ENCODE measurements at places on chromosomes 6 and 20.

GRCh38 chr6:131122007-131122406 is 13.3 kb upstream of the AKAP7 start:
- DNase-seq = no peak

DNA sequence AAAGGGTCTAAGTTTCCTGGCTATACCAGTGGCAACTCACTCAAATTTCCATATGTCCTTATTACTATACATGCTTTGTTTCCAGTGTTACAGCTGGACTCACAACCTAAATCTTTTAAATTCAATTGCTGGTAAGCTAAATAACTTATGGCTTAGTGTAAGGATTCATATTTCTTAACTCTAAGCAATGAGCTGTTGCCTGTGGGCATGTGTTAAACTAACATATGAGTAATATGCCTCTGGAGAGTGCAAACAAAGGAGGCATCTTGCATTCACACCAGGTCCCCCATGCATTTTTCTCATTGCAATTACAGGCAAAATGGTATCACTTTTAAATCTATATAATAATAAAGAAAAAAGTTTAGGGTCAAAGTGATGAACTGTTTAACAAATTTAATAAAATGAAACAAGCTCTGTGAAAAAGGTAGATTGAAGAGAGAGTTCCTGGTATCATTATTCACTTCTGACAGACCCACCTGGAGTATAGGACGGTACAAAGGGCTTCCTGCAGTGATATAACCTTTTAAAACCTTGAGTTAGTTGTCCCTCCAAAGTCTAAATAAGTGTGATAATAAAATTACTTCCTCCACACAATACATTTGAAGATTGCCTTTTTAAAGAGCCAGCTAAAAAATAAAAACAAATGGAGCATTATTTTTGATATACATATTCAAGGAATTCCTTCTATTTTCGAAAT is 57.6 kb upstream of the HMGCLL1 start:
- no peak for DNase-seq

DNA sequence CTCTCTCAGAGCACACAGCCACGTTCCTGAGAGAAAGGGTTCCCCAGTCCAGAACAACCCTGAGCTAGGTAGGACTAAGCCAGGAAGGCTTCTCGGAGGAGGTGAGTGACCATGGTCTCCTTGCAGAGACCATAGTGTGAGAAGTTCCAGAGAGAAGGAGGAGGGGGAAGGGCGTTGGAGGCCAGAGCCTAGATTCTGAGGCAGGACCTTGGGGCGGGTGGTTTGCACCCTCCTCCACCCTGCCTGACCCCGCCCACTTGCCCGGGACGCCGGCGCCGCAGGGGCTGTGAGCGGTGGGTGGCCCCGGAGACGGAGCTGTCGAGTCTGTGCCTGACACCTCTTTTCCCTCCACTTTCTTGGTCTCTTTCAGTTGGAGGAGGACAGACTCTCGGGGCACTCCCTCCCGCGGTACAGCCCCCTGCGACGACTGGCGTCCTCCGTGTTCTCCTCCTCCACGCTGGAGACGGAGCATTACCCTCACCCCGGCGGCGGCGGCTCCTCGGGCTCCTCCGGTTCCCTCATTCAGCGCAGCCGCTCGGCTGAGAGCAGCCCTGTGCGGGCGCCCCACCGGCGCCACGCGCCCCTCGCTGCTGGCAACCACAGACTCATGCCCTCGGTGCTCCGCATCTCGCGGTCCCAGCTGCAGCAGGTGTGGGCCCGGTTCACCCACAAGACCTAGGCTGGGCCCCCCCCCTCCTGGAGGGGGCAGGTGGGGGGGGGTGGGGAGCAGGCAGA is 26.2 kb downstream of the TTBK1 start:
- no peak for DNase-seq

DNA sequence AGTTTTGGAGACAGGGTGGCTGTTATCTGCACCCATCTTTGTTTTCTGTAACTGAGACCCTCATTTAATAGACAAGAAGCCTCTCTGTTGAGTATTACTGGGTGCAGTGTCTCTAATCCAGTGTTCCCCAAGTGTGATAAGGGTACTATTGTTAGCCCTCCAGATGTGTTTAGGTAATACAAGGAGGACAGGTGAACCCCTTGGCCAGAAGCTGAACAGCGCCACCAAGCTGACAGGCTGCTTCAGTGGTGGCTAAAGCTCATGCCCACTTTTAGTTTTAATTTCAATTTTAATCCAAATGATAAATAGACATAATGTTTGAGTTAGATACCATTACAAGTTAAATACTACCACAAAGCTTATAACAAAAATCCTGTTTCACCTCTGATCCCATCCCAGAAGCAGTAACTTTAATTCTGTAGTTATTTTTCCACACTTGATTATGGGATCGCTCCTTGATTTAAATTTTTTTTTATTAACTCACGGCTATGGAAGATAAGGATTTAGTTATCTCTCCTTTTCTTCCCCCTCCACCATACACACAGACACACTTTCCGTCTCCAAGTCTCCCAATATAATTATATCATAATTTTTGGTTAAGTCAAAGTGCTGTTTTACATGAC is 8.4 kb upstream of the STK35 start:
- no peak for DNase-seq

DNA sequence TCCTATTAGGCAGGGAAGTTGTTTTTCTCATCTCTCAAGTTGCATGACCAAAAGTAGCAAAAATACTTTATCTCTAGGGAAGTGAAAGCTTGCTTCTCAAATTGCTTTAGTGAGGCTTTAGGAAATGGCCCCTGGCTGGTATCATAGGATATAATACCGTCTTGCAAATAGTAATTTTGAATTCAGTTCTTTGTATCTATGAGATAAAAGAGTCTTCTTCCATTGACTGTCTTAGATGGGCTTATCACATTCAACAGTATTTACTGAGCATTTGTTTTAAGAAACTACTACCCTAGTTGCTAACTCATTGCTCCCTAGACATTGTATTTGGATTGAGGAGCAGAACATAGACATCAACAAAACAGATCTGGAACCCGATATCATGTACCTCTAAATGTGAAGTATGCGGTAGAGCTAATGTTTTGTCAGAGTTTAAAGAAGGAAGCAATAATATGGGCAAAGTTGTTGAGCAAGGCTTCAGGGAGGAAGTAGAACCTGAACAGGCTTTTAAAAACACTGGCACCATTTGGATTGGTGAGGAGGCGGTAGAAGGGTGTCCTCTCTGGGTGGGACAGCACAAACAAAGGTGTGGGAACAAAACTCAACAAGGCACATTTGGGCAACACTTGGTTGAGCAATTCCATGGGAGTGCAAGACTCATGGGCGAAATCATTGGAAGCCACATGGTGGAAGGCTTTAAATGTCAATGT is 101.5 kb downstream of the SGK1 start:
- no peak for DNase-seq

DNA sequence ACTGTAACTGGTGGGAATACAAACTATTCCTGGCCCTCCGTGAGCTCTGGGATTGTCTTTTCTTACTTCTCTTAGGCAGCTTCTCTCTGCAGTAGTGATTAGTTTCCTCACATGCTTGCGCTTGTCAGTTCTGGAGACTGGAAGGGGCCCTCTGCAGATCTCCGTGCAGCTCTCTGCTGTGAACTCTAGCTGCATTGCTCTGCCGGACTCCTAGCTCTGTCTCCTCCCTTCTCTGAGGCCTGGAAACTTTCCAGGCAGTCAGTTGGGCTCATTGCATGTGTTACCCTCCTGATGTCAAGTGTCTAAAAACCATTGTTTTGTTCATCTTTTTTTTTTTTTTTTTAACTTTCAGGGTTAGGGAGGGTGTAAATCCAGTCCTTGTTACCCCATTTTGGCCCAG is 102.3 kb downstream of the CTNNBL1 start:
- no peak for DNase-seq

DNA sequence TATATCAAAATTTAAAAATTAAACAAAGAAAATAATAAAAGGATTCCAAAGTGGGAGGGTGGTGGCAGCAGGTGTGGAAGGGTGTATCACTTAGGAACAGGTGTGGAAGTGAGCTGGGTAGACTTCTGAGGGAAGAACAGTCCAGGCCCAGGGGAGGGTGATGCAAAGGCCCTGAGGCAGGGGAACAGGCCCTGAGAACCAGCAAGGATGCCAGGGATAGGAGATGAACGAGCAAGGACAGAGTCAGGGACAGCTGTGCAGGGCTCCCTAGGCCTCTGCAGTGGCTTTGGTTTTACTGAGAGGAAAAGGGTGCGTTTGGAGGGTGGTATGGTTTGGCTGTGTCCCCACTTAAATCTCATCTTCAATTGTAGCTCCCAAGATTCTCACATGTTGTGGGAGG is 9.4 kb upstream of the RAET1E start:
- DNase-seq = no peak

GRCh38 chr20:4918473-4918872 is 82.8 kb downstream of the SLC23A2 start:
- no peak for DNase-seq

DNA sequence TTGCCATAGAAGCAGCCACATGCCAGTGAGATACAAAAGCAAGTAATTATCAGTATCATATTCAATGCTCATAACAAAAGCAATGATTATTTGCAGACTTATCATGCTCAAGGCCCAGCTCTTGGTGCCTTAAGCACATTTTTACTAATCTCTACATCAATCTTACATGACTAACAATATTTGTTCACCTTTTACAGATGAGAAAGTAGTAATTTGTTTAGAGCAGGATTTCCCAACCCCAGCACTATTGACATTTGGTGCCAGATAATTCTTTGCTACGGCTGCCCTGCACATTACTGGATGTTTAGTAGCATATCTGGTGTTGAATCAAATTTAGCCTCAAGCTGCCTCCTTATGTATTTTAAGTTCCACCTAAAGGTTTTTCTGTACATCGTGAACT is 19.0 kb upstream of the DOK5 start:
- DNase-seq = no peak

GRCh38 chr6:155036907-155037306 is 41.8 kb downstream of the TIAM2 start:
- DNase-seq = no peak

- no peak for DNase-seq
These were observed 223.9 kb upstream of the THEMIS start for GRCh38 chr6:128124713-128125112.

DNA sequence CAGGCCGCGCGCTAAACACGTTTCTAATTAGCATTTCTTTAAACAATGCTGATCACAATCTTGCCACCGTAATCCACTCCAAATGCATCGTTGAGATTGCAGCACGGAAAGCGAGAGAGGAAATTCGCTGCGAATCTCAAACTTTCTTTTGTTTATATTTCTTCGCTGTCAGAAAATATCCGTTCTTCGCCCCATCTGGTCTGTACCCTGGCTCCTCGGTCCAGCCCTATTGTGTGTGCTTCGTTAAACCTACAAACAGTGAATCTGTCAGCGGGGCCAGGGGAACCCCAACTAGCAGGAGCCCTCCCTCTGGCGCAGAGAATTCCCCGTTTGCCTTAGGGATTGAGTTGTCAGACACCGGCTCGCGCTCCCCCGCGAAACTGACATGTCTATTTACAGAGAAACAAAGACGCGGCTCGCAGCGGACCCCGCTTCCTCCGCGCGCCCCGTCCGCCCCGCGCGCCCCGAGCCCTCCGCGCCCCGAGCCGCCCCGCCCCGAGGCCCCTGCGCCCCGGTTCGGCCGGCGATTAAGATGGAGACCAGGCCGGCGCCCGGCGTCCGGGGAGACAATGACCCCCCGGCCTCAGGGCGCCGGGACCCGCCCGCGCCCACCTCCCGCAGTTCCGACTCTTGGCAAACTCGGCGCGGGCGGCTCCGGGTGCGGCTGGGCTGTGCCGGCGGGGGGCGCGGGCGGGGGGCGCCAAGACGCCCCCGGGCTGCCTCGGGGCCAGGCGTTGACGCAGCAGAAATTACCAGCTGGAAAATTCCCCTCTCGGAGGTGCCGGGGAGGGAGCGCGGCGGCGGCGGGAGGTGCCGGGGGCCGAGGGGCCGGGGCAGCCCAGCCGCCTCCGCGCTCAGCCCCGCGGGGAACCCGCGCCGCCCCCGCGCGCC is 874 bp downstream of the ZBTB46 start:
- no peak for DNase-seq

DNA sequence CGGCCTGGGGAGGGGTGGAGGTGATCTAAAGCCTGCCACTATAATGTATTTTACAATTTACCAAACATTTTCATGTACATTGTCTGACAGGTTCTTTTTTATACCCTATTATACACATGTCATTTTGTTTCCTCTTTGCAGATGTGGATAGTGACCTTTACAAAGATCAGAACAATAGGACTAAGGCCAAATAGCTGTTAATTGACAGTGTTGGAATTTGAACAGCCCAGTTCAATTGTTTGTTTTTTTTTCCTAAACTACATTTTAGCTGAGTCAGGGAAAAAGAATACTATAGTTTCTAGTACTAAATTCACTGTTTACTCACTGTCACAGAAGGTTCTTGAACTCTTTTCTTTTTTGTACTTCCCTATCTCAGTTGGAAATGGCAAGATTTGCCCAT is 40.2 kb downstream of the PGM3 start:
- DNase-seq = no peak

- no peak for DNase-seq
These were observed 331.1 kb upstream of the HSF2 start for GRCh38 chr6:122068291-122068769.

- no peak for DNase-seq
These were observed 144.0 kb upstream of the C6orf118 start for GRCh38 chr6:165453395-165453794.

- DNase-seq = no peak
These were observed 169.7 kb downstream of the HAO1 start for GRCh38 chr20:7770578-7770977.

DNA sequence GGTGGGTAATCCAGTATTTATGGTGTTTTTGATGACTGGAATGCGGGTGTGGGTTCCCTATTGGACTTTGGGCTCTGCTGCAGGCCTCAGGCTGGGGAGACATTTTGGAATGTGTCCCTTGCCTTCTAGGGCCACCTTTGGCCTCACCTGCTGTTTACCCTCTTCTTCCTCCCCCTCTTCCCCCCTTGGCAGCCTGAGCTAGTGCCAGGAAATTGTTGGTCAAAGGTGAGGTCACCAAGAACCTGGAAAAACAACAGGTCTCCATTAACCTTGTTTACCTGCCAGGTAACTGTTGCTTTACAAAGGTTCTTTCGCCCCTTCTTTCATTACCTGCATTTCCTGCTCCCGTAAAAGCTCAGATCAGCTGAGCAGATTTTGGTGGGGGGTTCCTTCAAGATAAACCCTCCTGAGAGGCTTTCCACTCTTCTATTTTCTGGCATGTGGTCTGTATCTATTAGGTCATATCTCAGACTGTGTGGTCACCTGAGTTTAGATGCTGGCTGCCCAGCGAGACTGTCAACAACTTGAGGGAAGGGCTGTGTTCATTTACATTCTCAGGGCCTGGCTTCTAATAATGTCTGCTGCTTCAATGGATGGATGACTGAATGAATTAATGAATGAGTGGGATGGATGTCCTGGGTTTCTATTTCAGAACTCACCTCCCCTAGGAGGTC is 34.7 kb downstream of the VEGFA start:
- DNase-seq = no peak

DNA sequence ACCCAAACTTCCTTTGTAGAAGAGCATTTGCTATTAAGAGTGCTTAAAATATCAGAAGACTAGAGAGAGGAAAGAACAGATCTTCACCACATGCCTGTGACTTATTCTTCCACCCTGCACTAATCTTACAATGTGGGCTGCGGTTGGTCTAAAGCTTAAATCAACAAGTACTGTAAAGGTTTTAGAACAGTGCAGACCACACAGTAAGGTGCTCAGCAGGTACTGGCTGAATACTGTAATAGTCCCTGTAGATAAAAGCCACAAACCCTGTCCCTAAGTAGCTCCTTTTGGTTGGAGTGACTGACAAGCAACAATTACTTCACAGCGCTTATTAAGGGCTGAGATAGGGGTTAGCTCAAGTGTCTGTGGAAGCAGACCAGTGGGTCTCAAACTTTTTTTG is 972 bp upstream of the PHF3 start:
- no peak for DNase-seq

- DNase-seq = no peak
These were observed 1.6 kb downstream of the SRSF6 start for GRCh38 chr20:43459022-43459942.

GRCh38 chr6:157561414-157561790 is 180.4 kb downstream of the ZDHHC14 start:
- no peak for DNase-seq

All from HS-27A (cell line).